SJSA1 (cell line): ENCODE measurements at places on chromosomes 4 and X.

- no peak overlapping the region for H3K27ac ChIP-seq
- H3K4me3 ChIP-seq = no peak overlapping the region
- DNase-seq = no peak
- no peaks in the 10 kb centered on the region for H3K36me3 ChIP-seq
These were observed 50.6 kb downstream of the TENM3 start for GRCh38 chr4:182293691-182294255.

- no peaks in the 10 kb centered on the region for H3K27me3 ChIP-seq
- H3K36me3 ChIP-seq = no peaks in the 10 kb centered on the region
- no peaks in the 10 kb centered on the region for H3K4me1 ChIP-seq
- no peak for DNase-seq
These were observed 98.5 kb downstream of the RRAGB start for GRCh38 chrX:55816023-55816422.

- DNase-seq = no peak
- no peak overlapping the region for H3K4me3 ChIP-seq
- H3K36me3 ChIP-seq = no peaks in the 10 kb centered on the region
- no peaks in the 10 kb centered on the region for H3K27me3 ChIP-seq
- no peaks in the 10 kb centered on the region for H3K4me1 ChIP-seq
These were observed 144.3 kb downstream of the BEND2 start for GRCh38 chrX:18076434-18076833.

- H3K27me3 ChIP-seq = no peaks in the 10 kb centered on the region
- no peak for DNase-seq
- no peaks in the 10 kb centered on the region for H3K4me1 ChIP-seq
- H3K36me3 ChIP-seq = peaks cover 58% of the 10 kb centered on the region
- H3K4me3 ChIP-seq = no peak overlapping the region
These were observed 20.5 kb downstream of the NOP14 start for GRCh38 chr4:2942532-2943363.

DNA sequence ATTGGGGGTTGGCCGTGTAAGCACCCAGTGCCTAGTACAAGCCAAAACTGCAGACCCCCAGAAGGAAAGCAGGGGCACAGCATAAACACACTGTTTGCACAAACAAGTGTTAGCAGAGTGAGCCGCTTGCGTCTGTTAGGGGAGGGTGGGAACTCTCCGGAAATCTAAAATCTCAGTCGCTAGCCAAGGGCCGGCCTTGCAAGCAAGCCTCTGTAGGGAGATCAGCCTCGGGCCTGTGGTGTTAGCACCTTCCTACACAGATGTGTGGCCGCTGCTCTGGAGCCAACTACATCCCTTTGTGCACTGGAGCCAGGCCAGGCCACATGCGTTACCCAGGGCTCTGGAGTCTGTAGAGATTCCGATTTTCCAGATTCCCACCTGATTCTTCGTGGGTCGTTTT, 67.1 kb downstream of the GPR143 start:
- H3K27me3 ChIP-seq = no peaks in the 10 kb centered on the region
- no peak overlapping the region for H3K4me3 ChIP-seq
- no peak overlapping the region for H3K27ac ChIP-seq
- no peak for DNase-seq
- 0 out of 2 replicates have a peak, but pooled peaks cover 4% of the 10 kb centered on the region for H3K36me3 ChIP-seq

GRCh38 chr4:66451741-66452140, 781.5 kb upstream of the EPHA5 start:
- no peaks in the 10 kb centered on the region for H3K36me3 ChIP-seq
- no peak overlapping the region for H3K27ac ChIP-seq
- no peaks in the 10 kb centered on the region for H3K4me1 ChIP-seq
- no peak overlapping the region for H3K4me3 ChIP-seq

DNA sequence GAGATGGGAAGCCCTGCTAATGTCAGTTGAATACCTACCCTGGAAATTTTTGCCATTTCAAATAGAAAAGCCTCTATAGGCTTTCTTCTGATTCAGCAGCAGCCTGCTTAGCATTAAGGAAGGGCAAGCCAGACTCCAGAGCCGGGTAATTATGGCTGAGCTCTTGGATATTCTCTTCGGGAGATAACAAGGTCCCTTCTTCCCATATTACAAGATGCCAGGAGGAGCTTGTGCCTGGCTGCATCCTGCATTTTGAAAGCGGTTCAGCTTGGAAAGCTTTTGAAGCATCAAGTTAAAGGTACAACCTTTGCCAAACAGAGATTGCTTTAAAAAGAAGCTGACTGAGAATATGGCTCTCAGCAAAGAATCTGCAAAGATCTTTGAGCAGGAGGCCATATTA, 399.6 kb upstream of the RPS6KA3 start:
- no peak overlapping the region for H3K4me3 ChIP-seq
- DNase-seq = no peak
- no peaks in the 10 kb centered on the region for H3K4me1 ChIP-seq
- H3K27me3 ChIP-seq = no peaks in the 10 kb centered on the region

DNA sequence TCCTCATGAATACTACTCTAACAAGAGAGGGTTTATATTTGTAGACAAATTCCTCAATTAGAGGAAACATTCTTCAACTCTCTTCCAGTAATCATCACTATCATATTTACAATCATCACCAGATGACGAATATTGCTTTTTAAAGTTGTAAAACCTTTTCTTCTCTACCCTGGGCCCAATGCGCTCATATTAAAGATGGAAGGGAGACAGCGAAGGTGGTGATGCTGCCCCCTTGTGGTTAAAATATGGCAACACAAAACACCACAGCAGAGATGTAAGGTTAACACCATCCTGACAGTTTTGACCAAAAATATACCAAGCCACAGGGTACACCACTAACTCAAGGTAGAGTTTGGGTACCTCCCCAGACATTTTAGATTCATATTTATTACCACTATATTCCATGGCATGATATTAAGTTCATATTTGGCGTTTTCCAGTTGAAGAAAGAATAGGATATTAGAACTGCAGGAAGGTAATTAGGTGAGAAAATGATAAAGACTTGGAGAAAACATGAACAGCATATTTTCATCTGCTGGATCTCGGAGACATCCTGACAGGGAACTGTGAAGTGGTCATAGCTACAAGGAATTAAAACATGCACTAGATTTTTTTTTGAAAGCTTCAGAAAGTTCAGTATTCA, 72.8 kb downstream of the SLC9A7 start:
- no peaks in the 10 kb centered on the region for H3K4me1 ChIP-seq
- no peak overlapping the region for H3K27ac ChIP-seq
- H3K27me3 ChIP-seq = no peaks in the 10 kb centered on the region
- no peak overlapping the region for H3K4me3 ChIP-seq

GRCh38 chr4:75229806-75230570, 284.2 kb downstream of the RCHY1 start:
- no peak for DNase-seq
- no peaks in the 10 kb centered on the region for H3K27me3 ChIP-seq
- no peak overlapping the region for H3K27ac ChIP-seq
- H3K4me3 ChIP-seq = no peak overlapping the region

- H3K27ac ChIP-seq = no peak overlapping the region
- DNase-seq = no peak
- H3K4me1 ChIP-seq = no peaks in the 10 kb centered on the region
- H3K36me3 ChIP-seq = no peaks in the 10 kb centered on the region
These were observed 146.2 kb upstream of the HHIP start for GRCh38 chr4:144499777-144500176.

GRCh38 chr4:98484031-98484430, 174.4 kb downstream of the TSPAN5 start:
- H3K4me3 ChIP-seq = no peak overlapping the region
- H3K27me3 ChIP-seq = no peaks in the 10 kb centered on the region
- DNase-seq = no peak
- H3K27ac ChIP-seq = peak overlapping the region; percentile 76; the same call in 1 of the 2 replicates

DNA sequence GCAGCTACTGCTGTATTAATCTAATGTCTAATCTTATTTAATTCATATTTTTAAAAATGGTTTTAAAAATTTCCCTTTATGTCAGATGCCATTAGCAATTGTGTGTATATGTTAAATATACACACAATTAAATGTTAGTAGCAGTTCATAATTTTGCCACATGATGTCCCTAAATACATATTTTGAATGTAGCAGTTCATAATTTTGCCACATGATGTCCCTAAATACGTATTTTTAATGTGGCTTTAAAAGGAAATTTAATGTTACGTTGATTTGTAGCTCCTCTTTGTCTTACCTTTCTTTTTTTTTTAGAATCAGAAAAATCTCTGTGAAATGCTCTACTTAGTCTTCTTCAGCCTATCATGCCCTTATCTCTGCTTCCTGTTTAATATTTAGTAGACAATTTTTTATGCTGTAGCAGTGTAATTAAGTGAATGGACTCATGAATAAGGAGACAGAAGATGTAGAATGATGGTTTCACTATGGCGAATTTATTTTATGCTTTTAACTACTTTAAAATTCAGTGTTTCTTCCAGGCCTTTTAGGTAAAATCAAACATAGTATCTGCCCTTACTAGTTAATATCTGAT, 26.1 kb downstream of the RBM46 start:
- H3K27me3 ChIP-seq = no peaks in the 10 kb centered on the region
- DNase-seq = no peak
- H3K4me1 ChIP-seq = no peaks in the 10 kb centered on the region
- H3K4me3 ChIP-seq = no peak overlapping the region
- H3K36me3 ChIP-seq = no peaks in the 10 kb centered on the region
- H3K27ac ChIP-seq = no peak overlapping the region

- H3K27me3 ChIP-seq = no peaks in the 10 kb centered on the region
- no peak overlapping the region for H3K27ac ChIP-seq
- DNase-seq = no peak
- H3K4me1 ChIP-seq = no peaks in the 10 kb centered on the region
- H3K36me3 ChIP-seq = no peaks in the 10 kb centered on the region
These were observed 906.5 kb downstream of the FAT4 start for GRCh38 chr4:126221282-126221681.

DNA sequence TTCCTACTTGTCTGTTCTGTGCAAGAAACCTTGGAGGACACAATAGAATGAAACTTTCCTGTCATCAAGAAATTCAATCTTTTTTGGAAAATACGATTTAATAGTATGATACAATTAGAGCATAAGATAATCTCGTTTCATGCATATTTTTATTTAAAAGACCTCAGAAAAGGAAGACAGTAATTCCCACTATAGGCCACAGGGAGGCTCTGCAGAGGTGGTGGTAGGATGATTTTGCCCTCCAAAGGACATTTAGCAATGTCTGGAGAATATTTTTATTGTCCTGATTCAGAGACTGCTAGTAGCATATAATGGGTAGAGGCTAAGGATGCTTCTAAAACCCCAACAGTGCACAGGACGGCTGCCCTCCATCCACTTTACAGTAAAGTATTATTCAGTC, 68.7 kb downstream of the PAK3 start:
- no peaks in the 10 kb centered on the region for H3K27me3 ChIP-seq
- H3K27ac ChIP-seq = no peak overlapping the region
- no peaks in the 10 kb centered on the region for H3K4me1 ChIP-seq

DNA sequence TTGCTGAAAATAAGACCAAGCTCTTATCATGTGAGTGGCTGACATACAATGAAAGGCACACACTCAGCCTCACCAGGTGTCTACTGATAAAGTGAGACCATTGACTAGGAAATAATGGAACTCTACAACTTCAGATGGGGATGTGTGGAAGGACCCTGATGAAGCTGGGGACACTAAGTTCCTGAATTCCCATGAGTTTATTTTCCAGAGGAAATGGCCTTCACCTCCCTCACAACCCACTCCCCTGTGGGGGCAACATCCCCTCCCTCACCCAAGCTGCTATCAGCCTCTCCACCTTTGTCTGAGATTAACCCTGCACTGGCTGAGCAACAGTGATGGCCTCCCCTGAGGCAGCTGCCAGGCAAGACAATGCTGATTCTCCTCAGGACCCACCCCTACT, 55.2 kb upstream of the SMARCAD1 start:
- H3K27ac ChIP-seq = no peak overlapping the region
- no peaks in the 10 kb centered on the region for H3K36me3 ChIP-seq
- no peak for DNase-seq
- H3K4me3 ChIP-seq = no peak overlapping the region
- H3K27me3 ChIP-seq = peaks cover 5% of the 10 kb centered on the region; the same call in 1 of the 2 replicates
- H3K4me1 ChIP-seq = no peaks in the 10 kb centered on the region
